ENCODE measurements at places on chromosomes 2 and 18. TPM values are rescaled to one million over a fixed set of nuclear protein-coding genes. Genes with fewer than 3 reads are reported as not detected.

CXCR4 gene
- 2,159 TPM for total RNA-seq

STARD6 gene
- total RNA-seq = not detected

FBXO36 gene
- total RNA-seq = 1.0 TPM

DNA sequence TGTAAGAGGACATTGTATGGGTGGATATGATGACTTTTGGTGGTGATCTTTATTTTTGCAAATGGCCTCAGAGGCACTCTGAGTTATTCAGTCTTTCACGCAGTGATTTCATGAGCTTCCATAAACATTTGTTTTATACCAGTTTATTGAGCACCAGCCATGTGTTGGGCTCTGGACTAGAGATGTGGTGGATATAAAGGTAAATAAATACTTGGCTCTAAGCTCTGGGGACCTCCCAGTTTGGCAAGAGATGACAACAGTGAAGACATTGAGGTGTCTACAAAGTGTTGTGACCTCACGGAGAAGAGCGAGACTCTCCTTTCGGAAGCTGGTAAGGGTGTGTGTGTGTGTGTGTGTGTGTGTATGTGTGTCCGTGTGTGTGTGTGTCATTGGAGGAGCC, 146.4 kb downstream of the TANC1 start:
- DNase-seq = no peak

GRCh38 chr2:171703574-171704347, 16.5 kb downstream of the DYNC1I2 start:
- no peak for DNase-seq

- no peak for DNase-seq
Measured at GRCh38 chr2:60029566-60029883, 523.9 kb downstream of the BCL11A start.

GRCh38 chr2:217316743-217317142, 456.9 kb upstream of the TNP1 start:
- DNase-seq = no peak

- DNase-seq = no peak
Measured at GRCh38 chr18:30852980-30853379, 189.6 kb downstream of the DSC3 start.

DNA sequence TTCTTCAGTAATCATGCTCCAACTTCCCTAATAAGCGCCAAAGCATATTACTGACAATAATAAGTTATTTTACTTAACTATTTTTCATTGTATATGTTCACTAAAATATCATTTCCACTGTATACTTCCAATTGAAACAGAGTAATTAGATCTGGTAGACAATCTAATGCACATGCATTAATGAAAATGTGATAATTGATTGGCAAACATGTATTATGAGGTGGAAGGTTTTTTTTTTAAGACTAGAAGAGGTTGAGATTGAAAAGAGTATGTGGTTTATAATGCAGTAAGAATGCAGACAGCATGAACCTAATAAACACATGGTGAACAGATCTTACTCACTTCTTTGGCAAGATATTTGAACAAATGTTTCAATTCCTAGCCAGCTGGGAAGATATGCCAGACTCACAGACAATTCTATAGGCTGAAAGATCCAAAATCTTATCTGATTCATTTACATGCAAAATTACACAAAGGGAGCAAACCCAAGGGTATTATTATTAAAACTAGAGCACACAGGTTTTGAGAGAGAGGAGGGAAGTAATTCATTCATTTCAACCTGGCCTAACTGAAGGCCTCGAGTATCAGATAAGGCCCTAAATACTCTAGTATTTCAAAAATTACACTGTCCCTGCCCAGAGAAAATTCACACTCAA, 2.8 kb downstream of the NCKAP1 start:
- no peak for DNase-seq

GRCh38 chr2:25313711-25314513, 27.8 kb downstream of the DNMT3A start:
- no peak for DNase-seq

GRCh38 chr2:102366406-102367112, 11.0 kb downstream of the IL18R1 start:
- no peak for DNase-seq

DNA sequence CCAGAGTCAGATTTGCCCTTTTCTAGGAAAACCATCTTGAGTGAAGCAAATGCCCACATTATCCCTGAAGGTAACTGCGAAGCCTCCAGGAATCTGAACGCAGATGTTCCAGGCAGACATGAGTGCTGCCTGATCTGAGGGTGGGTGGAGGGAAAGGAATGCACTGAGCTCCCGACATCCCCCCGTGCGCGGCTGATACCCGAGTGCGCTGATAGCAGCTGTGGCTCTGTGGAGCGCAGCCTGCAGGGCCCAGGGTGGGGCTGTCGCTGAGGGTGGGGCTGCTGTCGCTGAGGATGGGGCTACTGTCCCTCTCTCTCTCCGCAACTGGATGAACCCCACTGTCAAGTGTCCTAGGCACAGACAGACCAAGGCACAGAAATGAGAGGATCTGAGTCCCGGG, 82.4 kb downstream of the GFPT1 start:
- DNase-seq = no peak
